ENCODE measurements at places on chromosomes 13 and 19.

DNA sequence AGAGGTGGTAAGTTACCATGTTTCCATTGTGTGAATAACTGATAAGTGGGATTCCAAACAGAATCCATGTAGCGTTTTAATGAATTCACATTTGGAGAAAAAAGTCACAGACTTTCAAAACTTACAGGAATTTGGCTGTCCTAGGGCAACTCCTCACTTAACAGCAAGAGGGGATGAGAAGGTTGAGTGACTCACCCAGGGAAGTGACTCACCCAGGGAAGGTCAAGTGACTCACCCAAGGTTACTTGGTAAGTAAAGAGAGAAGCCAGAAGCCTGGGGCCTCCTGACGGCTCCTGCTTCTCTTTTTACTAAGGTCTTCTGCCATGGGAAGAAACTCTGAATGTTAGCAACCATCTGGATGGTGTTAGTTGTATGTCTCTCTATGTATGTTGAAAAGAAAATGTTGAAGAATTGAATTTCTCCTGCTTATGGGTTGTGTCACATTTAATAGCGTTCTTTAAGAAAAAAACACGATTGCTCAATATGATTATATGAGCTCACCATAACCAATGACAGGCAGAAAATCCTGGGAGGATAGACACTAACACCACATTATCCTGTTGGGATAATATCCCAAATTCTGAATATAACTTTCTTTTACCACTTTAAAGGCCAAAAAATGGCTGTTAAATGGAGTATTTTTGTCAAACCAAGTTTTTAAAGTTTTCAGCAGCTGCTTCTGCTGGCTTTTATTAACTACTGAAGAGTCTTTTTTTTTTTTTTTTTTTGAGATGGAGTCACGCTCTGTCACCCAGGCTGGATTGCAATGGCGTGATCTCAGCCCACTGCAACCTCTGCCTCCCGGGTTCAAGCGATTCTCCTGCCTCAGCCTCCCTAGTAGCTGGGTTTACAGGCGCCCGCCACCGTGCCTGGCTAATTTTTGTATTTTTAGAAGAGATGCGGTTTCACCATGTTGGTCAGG is 195.6 kb downstream of the GGACT start:
- DNase-seq = peak; percentile 3

DNA sequence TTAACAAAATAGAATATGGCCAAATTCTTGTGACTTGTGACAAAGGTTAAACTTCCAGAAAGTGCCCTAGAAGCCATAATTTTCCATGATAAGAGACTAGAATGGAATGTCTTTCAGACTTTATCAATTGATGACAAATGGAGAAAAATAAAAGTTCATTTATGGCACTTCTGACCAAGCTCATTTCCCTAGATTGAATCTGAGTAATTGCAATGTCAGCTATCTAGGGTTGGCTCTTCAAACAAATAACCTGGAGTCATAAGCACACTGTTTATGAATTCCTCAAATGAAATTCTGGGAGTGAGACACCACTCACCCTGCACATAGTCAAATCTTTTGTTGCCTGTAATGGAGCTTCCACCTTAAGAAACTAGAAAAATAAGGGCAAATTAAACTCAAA is 11.4 kb downstream of the ARHGEF7 start:
- no peak for DNase-seq

- no peak for DNase-seq
Observed at GRCh38 chr19:4103080-4103433, 20.9 kb downstream of the MAP2K2 start.

- DNase-seq = no peak
Observed at GRCh38 chr19:12703046-12703445, 6.6 kb upstream of the FBXW9 start.

- DNase-seq = no peak
Observed at GRCh38 chr19:50401605-50402450, 16.9 kb upstream of the SPIB start.

DNA sequence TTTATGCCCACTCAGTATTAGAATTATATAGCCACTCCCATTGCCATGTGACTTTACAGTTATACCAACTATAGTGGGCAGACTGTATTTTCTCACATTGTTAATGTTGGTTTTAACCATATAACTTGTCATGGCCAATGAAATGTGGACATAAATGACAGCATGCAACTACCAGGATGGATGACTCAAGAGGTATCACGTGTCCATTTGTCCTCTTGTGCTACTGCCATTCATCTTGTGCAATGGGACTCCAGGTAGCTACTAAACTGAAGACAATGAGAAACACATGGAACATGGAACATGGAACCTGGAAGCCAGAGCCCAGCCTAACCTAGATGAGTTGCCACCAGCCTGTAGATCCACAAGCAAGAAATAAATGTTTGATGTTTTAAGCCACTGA is 242.7 kb upstream of the IPO5 start:
- DNase-seq = no peak

DNA sequence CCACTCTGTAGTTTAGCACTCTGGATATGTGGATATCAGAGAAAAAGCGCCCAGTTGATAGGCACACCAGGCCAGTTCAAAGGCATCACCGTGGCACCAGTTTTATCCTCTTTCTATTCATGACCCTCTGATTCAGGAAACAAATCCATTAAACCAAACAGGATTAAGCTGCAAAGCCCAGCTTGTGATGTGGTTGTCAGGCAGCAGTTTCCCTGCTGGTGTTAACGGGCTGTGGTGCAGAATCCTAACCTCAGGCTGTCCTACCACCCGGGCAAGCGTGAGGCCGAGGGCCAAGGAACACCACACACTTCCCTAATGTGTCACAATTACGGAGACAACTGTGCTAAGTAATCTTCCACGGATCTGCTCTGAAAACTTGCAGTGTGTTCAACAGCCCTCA is 209.1 kb downstream of the OLFM4 start:
- no peak for DNase-seq

- DNase-seq = no peak
Observed at GRCh38 chr13:113078902-113079780, 26.4 kb upstream of the F7 start.

- DNase-seq = no peak
Observed at GRCh38 chr19:1307320-1307719, 21.6 kb downstream of the EFNA2 start.

- DNase-seq = no peak
Observed at GRCh38 chr13:89609318-89609717, 1738.2 kb upstream of the MIR17HG start.

DNA sequence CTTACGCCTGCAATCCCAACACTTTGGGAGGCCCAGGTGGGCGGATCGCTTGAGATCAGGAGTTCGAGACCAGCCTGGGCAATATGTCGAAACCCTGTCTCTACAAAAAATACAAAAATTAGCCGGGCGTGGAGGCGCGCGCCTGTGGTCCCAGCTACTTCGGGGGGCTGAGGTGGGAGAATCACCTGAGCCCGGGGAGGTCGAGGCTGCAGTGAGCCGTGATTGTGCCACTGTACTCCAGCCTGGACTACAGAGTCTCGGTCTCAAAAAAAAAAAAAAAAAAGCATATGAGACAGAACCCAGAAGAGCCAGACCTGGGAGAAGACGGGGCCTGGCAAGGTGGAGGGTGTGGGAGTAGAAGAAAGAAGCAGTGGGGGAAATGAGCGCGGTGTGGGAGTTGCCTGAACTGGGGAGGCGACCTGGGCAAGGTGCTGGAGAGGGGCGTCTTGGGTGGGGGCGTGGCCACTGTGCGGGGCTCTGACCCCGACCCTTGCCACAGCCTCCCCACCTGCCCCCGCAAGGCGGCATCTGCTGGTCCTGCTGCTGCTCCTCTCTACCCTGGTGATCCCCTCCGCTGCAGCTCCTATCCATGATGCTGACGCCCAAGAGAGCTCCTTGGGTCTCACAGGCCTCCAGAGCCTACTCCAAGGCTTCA is 533 bp downstream of the DKKL1 start:
- DNase-seq = no peak

DNA sequence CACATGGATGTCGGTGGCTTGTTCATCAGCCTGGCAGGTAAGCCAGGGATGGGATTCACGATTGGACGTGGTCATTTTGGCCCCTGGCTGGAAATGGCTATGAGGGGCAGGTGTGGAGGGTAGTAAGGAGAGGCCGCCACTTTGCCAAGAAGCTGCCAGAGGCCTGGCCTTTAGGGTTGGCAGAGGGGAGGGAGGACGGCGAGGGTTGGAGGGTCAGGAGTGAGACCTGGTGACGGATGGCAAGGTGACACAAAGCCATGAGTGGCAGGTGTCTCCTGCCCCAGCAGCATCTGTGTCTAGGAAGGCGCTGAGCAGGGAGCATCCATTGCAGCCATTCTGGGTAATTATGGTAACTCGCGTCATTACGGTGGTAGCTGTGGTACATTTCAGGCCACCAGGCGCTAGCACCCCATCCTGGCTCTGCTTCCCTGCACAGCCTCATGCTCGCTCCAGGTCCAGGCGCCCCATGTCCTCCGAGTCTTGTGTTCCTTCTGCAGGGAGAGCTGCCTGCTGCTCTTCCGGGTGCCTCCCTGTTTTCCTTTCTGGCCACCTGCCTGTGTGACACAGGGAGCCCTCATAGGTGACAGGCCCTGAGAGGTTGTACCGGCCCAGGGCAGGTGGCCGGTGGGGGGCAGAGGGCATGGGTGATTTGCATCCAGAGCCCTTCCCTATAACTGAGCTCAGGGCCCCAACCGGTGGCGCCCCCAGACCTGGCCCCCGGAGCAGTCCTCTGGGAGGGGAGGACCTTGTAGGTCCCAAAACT is 4.2 kb downstream of the SSBP4 start:
- DNase-seq = no peak

GRCh38 chr19:5103812-5104410 is 135.0 kb downstream of the KDM4B start:
- no peak for DNase-seq

DNA sequence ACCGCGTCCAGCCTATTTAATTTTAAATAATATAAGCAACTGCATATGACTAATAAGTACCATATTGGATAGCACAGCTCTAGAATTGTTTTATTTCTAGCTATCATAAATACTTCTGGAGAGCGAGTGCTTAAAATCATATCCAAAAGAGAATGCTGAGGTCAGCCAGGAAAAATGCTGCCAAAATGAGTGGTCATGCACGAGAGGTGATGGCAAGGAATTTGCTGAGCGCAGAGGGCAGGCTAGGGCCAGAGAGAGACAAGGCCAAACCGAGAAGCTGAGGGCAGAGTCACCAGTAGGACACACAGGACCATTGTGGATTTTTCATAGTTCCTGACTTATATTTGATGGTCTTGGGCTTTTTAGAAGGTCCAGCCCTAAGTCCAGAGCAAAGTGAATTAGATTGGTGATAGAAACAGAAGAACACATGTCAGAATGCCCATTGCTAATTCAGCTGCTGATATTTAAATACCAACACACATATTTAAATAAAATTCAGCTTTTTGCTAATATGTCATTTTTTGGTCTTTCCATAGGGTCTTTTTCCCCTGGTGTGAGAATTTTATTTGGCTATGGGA is 33.6 kb upstream of the UBL3 start:
- DNase-seq = no peak

GRCh38 chr13:113164492-113164891 is 6.0 kb downstream of the PROZ start:
- no peak for DNase-seq

- no peak for DNase-seq
Observed at GRCh38 chr19:4120559-4121272, 3.2 kb downstream of the MAP2K2 start.

- no peak for DNase-seq
Observed at GRCh38 chr19:10211061-10211460, 16.3 kb upstream of the DNMT1 start.

DNA sequence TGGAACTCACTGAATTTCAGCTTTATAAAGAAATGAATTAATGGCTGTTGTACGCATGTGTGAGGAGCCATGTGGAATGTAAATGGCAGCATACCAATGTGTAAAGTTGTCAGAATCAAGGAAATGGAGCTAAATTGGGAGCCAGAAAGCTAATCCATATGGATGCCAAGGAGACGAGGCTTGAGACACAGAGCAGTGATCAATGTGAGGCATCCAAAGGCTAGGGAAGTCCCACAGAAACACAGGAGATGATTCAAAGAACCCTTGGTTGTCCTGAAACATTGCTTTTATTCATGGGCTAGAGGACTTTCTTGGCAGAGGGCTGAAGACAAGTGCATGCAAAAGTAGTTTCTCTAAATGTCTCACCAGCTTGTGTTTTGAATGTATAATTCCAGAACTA is 556.5 kb upstream of the GPC6 start:
- no peak for DNase-seq

DNA sequence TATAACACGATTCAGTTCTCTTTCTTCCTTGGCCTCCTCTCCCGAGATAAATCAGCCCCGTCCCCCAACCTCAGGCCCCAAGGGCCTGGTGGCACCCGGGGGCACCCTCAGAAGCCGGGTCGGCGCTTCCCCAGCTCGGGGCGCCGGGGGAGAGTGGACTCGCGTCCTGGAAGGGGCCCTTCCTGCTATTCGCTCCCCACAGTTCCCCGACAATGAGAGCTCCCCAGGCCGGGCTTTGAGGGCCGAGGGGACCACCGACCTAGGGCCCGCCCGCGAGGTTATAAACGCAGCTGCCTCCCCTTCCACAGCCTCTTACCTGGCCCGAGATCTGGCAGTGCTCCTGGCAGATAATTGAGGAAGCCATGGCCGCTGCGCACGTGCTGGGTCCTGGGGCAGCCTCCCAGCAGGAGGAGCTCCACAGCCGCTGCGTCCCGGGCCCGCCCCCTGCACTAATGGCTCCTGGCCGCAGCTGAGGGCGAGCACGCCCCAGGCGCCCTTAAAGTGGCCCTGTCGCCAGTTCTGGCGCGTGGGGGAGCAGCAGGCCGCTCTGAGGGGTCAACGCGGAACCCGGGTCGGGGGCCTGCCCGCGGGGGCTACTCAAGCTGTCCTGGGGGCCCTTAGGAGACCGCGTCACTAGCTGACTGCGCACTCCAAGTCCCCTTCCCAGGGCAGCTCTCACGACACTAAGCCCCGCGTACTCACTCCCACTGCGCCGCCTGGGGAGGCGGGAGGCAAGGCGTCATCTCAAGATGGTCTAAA is at the start of gene SOHLH2:
SOHLH2 (minus strand) TSS at position 394 of the 759 bp plus-strand sequence; CDS start at position 364, 30 bp downstream.
- DNase-seq = no peak

DNA sequence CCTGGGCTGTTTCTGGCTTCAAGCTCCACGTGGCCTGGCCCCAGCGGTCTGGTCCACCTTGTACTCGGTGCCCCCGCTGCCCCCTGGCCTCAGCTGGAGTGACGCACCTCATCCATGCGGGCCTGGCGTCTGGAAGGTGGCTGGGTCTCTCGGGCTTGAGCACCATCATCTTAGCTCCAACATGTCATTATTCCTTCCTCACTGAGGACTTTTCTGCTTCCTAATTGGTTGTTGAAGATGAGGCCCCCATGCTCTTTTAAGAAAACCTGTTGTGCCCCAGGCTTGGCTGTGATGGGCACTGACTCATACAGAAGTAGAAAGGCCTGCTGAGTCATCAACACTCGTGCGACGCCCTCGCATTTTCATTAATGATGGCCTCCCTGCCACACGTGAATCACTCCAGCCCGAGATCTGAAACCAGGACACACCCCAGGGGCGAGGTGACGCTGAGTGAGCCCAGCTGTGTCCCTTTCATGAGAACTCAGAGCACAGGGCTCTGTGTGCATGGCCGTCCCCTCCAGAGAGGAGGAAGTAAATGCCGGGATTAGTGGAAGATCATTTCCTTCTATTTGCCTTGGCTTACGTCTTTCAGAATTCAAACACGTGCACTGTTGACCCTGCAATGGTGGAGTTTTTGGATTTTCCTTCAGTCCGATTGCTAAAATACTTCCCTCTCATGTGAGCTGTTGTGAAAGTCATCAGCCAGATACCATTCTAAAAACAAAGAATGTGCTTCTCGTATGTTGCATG is 14.0 kb upstream of the GJA3 start:
- peak; percentile 30 for DNase-seq

GRCh38 chr13:72448082-72448481 is 279.3 kb downstream of the MZT1 start:
- DNase-seq = no peak
